ENCODE measurements at places on chromosomes 1 and 21.

GRCh38 chr1:19163261-19163660 is 46.8 kb downstream of the UBR4 start:
- no peak for DNase-seq

DNA sequence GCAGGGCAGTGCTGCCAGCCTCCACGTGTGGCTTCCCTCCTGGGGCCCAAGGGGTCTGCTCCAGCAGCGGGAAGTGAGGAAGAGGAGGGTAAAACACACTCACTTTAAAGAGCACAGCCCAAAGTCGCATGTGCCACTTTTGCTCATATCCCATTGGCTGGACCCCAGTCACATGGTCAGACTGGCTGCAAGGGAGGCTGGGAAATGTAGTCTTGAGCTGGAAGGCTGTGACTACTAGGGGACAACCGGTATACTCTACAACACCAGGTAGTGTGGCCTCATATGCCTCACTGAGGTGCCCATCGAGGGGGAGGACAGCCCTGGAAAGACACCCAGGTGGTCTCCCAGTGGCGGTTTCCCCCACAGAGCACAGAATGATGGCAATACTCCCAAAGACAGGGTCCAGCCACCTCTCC is 45.2 kb downstream of the CAMK2N1 start:
- no peak for DNase-seq

GRCh38 chr1:55503663-55504305 is 288.6 kb upstream of the USP24 start:
- no peak for DNase-seq

- DNase-seq: no peak
These were observed 46.9 kb downstream of the IL23R start for GRCh38 chr1:67213164-67213563.

GRCh38 chr1:211632117-211632807 is 43.2 kb downstream of the NEK2 start:
- no peak for DNase-seq

DNA sequence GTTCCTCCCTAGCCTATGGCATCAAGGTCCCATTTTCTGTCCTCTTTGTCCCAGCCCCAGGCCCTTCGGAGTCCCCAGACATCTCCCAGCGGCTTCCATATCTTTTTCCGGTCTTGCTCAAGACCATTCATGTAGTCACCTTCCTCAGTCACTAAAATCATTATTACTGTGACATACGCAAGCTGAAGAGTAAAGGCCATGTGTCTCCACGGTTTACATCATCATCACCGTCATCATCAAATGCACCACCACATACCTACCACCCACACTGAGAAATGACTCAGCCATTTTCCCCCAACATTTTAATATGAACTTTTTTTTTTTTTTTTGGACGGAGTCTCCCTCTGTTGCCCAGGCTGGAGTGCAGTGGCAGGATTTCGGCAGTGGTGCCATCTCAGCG is 43.4 kb downstream of the FHAD1 start:
- DNase-seq: no peak

- peak; percentile 45 for DNase-seq
These were observed 9.5 kb downstream of the DPT start for GRCh38 chr1:168719306-168720111.

- no peak for DNase-seq
These were observed 53.4 kb downstream of the FMN2 start for GRCh38 chr1:240145120-240145519.
